ENCODE measurements at places on chromosomes 13 and 19.

DNA sequence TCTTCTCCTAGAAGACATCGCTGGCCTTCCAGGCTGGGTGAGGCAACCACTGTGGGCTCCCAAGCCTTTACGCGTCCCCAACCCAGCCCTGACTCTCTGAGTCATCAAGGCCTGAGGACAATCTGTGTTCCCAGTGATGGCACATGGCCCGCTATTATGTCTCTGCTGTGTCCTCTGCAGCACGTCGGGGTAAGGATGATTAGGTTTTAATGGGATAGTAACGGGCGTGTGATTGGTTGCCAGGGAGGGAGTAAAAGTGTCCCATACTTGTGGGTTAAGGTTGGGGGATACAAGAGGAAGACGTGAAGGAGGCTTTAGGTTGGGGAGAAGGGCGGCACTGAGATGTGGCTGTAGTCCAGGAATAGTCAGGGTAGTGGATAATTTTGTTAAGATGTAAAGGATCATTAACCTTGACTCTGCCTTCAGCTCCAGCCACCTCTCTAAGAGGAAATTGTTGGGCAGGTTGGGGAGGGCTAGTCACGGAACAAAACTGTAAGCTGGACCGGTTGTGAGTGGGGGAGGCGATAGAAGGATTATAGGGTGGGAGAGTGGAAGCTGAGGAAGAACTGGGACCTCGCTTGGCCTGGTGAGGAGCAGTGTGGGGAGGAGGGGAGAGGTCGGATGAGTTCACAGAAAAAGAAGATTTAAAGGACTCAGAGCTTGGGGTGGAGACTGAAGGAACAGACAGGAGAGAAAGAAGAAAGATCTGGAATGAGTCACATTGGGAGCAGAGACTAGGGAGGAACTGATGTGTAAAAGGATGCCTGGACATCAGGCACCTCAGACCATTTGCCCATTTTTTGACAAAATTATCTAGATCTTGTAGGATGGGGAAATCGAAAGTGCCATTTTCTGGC, 27.9 kb upstream of the IGFL1 start:
- peak; percentile 27 for DNase-seq

DNA sequence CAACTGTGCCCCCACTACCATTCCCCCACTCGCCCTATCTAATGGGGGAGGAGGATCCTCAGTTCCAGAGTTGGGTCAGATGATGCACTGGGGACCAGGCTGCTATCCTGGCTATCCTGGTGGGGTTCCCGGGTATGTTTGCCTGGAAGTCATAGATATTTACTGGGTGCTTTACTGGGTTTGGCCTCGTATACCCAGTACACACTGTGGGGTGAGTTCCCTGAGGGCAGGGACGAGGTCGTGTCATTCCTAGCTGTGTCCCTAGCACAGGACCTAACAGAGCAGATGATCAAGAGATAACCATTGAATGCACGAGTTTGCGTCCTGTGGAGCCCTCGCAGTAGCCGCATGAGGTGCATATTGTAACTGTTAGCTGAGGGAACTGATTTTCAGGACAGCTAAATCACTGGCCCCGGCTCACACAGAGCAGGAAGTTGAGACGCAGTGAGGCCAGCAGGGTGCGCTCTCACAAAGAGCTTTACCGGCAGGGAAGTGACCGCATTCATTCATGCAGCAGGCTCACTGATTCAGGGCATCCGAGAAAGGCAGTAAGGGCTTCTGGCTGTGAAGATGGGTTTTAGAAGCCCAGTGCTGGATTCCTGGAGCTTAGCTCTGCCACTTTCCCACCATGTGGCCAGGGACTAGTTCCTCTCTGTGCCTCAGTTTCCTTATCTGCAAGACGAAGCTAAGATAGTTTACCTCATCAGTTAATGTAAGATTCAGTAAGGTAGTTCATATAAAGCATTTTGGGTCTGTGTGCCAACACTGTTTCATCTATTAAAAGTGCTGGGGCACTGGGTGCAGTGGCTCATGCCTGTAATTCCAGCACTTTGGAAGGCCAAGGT, 6.0 kb downstream of the RUVBL2 start:
- peak; percentile 85 for DNase-seq

GRCh38 chr19:13042443-13043130, 47.3 kb downstream of the NFIX start:
- DNase-seq: no peak

DNA sequence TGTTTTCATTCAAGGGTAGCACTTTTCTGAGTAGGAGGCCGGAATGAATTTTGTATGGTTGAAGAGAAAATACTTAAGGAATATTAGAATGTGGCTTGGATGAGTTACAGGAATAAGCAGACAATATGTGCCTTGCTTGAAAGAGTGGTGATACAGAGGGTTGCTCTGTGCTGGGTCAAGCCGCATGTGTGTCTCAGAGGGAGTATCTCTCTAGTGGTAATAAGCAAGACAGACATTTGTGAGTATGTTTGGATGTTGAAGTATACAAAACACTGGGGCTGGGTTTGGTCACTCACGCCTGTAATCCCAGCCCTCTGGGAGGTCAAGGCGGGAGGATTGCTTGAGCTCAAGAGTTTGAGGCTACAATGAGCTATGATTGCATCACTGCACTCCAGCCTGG, 103.9 kb downstream of the LMO7 start:
- no peak for DNase-seq

GRCh38 chr13:113192902-113193301, 15.6 kb downstream of the PCID2 start:
- no peak for DNase-seq

DNA sequence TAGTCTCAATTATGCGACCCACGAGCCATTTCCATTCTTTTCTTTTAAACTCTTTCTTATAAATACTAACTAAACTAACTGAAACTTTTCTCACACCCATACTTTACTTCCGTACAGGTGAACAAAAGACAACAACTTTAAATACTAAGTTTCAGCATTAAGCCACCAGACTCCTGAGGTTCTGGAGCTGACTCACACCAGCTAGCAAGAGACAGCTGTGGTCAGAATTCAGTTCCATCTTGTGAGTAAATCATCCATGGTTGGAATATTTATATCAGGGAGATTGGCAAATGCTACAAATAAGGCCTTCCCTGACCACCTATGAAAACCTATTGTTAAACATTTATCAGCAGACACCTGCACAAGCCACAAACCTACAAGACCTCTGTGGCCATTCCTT, 897.0 kb downstream of the EFNB2 start:
- DNase-seq: no peak

- DNase-seq: no peak
Observed at GRCh38 chr19:58368561-58369360, 6.2 kb upstream of the ZNF497 start.

DNA sequence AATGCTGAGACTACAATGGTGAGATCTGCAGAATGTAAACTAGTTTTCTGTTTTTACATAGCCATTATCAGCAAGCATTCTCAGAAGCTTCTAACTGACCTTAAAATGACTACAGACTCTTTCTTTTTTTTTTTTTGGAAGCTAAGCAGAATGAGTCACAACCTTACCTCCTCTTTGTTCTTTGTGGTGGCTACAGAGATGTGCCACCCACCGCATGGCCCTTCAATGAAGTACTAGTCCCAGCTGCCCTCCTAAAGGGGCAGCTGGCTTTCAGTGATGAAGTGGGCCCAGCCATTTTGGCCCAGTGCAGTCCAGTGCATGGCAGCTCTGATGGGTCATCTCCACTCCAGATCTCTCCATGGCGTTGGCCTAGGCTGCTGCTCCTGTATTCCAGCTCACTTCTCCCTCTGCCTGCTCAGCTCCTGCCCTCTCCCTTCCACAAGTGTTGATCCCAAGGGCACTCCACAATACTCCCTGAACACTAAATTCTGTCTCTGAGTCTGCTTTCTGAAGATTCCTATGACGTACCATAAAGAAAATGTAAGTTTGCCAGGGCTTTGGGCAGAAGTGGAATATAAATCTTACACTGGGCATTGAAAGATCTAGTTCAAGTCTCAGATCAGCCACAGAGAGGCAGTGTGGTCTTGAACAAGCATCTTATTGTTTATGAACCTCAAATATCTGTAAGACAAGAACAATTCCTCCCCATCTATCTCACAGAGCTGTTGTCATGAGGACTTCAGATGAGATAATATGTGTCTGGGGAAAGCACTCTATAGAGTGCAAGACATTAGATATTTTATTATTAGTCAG, 85.6 kb downstream of the RXFP2 start:
- peak; percentile 53 for DNase-seq

GRCh38 chr19:12260236-12260635, 34.4 kb downstream of the ZNF44 start:
- DNase-seq: no peak

GRCh38 chr13:36417331-36417730, 15.0 kb upstream of the CCNA1 start:
- DNase-seq: peak; percentile 46

- no peak for DNase-seq
Observed at GRCh38 chr13:113631341-113632095, 26.5 kb downstream of the ATP4B start.

DNA sequence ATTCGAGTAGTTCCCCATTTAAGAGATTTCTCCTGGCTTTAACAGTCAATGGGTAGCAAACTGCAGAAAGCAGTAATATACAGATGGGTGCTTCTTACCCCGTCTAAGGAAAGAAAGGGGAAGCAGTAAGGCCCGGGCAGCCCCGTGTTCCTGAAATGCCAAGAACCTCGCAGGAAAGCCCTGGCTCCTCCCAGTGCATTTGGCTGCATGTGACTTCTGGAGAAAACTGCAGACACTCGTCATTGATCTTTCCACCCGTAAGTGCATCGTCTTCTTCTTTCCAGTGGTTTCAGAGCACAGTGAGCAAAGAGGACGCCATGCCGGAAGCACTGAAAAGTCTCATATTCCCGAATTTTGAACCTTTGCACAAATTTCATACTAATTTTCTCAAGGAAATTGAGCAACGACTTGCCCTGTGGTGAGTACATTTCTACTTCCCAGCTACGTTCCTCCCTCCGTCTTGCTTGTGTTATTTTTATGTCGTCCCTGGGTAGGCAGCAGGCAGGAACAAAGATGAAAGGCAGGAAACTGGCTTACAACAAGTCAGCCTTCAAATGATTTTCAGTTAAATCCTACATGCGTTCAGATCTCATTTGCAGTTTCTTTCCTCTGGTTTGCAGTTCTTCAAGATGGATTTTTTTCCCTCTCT, 165.2 kb downstream of the STK24 start:
- DNase-seq: no peak

DNA sequence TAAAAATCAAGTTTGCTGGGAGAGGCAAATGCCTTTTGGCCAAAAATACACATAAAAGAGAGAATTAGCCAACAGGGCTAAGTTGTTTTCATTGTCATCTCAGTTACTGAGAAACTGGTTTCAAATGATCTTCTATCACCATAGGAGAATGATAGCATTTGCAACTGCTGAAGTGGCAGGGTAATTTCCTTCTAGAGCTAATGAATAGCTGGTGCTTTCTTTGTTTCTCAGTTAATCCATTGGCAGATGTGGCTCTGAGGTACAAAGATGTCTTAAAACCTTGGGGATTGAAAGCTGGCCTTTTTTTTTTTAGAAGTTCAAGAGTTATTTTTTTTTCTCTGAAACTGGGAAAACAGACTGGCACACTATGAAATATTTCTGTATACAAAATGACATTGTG, 332.7 kb upstream of the KLF12 start:
- no peak for DNase-seq

- peak; percentile 22 for DNase-seq
Observed at GRCh38 chr19:6115992-6116391, 5.7 kb upstream of the RFX2 start.

DNA sequence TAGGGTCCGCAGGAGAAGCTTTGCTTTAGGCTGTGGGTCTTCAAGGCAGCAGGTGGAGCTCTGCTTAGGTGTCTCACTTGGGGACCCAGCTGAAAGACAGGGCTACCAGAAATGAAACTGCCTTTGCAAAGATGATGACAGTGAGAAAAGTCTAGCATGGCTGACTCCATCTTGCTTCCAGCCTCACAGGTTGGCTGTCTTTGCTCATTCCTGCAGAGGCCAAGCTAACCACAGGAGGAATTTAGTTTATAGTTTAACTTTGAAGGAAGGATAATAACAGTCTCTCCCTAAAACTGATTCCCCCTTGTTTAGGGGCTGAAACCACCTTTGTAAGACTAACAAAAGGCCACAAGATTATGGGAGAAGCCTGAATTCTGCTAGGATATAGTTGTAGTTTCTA, 252.4 kb downstream of the UQCRFS1 start:
- DNase-seq: no peak

GRCh38 chr19:4266253-4267000, 12.6 kb upstream of the SHD start:
- no peak for DNase-seq

DNA sequence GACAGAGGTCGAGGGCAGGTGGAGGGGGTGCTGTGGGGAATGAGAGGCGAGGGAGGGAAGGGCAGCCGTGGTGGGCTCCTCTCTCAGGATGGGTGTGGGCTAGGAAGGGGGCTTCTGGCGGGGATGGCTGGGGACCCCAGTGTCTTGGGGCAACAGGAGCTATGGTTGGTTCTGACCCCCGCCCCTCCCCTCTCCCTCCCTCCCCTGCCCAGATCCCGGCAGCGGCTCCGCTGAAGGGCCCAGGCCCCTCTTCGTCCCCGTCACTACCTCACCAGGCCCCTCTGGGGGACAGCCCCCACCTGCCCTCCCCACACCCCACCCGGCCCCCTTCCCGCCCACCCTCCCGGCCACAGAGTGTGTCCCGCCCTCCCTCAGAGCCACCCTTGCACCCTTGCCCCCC, 19.3 kb upstream of the EHD2 start:
- DNase-seq: no peak

GRCh38 chr13:95564091-95564490, 11.6 kb downstream of the CLDN10 start:
- DNase-seq: no peak

DNA sequence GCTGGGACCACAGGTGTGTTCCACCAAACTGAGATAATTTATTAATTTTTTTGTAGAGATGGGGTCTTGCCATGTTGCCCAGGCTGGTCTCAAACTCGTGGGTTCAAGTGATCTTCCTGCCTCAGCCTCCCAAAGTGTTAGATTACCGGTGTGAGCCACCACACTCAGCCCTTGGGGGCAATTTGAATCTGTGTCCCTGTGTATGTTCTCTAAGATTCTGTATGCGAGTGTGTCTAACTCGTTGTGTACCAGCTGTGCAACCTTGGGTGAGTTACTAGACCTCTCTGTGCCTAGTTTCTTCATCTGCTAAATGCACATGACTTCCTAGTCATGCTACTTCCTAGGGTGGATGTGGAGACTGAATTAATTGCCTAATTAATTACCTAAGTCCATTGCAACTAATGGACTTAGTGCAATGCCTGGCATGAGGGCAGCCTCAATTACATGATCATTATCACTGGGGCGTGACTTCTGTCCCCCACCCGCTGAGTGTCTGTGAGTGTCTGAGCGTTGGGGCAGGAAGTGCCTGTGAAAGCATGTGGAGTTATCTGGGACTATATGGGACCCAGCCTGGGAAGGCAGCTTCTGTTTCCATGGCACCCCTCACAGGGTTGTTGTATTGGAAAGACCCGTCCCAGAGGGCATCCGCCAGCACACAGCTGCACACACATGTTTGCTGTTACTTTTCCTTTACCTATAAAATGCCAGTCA, 1.8 kb upstream of the NCCRP1 start:
- DNase-seq: no peak
